ENCODE measurements at places on chromosomes 1 and 21.

DNA sequence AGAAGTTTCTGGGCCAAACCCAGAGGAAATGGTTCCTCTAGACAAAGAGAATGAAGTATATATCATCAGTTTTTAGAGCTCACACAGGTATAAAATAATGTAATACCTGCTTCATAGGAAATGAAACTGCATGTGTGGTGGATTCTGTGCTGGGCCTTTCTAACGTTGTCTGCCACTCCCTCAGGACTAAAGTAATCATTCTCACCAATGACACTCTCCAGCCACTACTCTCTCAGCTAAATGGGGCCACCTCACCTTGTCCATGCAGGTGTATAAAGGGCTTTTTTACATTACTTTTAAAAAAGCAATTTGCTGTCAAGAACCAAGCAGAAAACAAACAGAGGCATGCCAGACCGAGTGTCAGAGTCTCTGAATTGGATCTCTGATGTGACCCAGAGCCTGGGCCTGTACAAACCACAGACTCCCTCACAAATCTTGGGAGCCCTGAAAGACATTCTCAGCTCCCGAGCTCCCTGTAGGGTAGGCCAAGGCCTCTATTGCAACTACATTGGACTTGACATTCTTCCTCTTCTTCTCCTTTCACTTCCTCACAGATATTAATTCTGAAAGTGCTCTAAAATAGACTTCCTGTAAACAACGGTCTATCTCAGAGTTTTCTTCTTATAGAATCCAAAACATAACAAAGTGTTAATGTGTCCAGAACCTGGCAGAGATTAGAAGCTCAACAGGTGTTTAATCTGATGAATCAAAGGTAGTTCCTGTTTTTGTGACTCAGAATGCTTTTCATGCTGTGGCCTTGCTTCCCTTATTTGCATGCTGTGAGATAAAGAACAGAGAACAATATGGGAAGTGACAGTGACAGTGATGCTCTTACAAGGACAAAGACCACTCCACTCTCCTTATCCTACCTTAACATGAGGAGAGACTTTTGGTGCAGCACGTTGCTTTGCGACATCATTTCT, 8.6 kb downstream of the AIM2 start:
- DNase-seq = no peak

- DNase-seq = no peak
Measured at GRCh38 chr1:47438165-47439016, 547 bp downstream of the FOXD2 start.

- DNase-seq = no peak
Measured at GRCh38 chr1:150843474-150843873, 32.9 kb downstream of the ARNT start.

- no peak for DNase-seq
Measured at GRCh38 chr21:38165466-38166172, 91.2 kb upstream of the KCNJ15 start.

DNA sequence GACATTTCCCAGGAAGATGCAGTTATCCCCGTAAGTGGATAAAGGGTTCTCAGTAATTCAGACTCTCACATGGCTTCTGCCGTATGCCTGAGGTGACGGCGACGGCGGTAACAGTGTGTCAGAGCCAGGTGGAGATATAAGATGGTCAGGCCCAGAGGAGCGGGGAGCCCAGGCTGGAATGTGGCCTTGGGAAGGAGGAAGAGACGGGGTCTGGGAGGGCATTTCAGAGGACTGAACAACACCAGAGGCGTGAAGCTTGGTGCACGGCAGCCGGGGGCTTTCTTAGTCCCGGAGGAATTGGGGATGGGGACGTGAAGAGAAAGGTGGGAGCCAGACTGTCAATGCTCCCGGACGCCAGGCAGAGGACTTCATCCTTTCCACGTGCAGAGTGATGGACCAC, 1.0 kb downstream of the RER1 start:
- DNase-seq = no peak

DNA sequence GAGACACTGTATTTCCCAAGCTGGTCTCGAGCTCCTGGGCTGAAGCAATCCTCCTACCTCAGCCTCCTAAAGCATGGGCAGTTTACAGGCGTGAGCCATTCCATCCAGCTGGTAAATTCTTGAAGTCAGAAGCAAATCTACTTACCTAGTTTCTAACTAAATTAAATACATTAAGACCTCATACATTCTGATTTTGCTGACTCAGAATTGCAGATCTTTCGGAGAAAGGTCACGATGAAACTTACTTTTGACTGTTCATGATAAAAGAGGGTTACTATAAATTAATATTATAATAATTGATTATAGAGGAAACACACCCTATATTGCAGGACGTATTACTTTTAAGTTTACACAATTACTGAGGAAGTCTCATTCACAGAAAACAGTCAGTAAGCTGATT, 132.3 kb downstream of the ZZZ3 start:
- DNase-seq = no peak

GRCh38 chr1:152473887-152474537, 36.6 kb upstream of the LCE5A start:
- no peak for DNase-seq

DNA sequence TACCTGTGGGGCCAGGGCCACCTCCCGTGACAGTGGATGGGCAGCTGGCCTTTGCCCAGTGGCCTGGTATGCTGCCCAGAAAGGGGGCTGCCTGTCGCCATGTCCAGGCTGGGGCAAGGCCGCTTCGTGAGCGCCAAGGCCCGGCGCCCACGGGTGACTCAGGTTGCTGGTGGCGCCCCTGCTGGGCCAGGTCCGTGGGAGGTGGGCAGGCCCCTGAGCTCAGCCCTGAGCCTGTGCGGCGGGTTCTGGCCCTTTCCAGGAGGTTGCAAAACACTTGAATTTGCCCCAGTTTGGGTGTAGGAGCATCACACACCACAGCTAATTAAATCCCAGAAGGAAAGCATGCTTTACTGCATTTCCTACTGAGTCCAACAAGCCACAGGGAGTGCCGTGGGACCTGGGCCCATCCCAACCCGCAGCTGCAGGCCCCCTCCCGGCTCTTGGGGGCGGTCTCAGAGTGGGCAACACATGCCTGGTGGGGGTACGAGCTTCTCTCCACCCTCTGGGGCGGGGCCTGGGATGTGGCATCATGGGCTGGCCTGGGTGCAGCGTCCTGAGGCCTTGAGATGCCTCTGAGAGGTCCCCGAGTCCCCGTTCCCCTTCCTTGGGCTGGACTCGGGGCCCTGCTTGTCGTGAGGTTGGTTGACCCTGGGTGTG, 159.8 kb downstream of the PEX14 start:
- DNase-seq = no peak

DNA sequence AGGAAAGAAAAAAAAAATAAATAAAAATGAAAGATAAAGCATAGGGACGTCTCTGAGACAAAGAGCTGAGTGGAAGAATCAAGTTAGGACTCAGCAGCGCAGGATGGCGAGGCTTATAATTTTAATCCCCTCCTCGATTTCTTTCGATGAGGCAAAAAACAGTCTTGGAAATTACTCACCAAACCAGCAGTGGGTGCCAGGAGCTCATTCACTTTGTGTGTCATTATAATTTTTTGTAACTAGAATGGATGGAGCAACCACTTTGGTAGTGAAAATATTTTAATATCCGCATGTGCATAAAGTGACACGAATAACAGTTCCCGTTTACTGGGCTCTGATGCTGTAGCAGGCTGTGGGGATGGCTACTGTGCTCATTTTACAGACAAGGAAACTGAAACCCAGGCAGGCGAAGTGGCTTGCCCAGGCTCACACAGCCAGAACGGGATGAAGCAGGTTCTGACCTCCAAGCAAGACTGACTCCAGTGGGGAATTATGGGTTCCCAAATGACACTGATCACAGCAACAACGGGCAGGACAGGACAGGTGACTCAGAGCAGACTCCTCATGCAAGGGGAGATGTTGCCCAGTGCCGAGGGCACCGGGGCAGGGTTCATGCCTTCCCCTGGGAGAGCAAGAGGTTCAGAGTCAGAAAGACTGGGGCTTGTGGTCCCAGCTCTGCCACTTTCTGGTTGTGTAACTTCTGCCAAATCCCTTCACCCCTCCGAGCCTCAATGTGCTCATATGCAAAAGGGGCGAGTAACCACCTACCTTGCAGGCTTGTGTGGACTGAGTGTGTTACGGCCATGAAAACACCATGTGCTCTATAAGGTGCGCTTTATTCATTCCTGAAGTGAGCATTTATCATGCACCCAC, 63.6 kb downstream of the RUNX3 start:
- no peak for DNase-seq

- no peak for DNase-seq
Measured at GRCh38 chr1:109993885-109994284, 9.3 kb downstream of the AHCYL1 start.

- DNase-seq = no peak
Measured at GRCh38 chr1:181918880-181919525, 142.5 kb downstream of the ZNF648 start.

DNA sequence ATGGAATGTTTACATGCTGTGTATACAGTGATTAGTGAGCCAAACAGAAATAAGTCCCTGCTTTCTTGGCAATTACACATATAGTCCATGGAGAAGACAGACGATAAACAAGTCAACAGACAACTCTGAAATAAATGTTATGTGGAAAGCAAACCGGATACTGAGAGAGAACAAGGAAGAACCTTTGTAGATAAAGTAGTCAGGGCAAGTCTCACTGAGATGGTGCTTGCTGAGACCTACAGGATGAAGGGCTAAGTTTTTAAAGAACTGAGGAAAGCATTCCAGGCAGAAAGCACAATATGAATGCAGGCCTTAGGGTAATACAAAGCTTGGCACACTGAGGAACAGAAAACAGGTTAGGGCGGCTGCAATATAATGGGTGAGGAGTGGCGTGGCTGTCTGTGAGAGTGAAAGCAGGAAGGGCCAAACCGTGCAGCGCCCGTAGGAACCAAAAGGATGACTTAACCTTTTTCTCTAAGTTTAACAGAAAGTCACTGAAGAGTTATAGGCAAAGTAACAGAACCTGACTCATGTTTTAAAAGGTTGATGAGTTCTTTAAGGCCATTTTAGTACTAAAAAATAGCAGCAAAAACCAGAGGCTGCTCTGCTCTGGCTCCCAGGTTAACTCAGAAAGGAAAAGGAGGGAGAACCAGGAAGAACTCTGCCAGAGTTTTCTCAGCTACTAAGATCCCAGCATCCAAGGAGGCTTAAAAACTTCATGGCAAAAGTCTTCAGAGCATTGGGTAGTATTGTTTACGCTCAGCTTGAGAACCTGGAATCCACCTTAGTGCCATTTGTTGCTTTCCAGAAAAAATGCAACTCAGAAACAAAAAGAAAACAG, 8.7 kb upstream of the TTF2 start:
- DNase-seq = no peak

DNA sequence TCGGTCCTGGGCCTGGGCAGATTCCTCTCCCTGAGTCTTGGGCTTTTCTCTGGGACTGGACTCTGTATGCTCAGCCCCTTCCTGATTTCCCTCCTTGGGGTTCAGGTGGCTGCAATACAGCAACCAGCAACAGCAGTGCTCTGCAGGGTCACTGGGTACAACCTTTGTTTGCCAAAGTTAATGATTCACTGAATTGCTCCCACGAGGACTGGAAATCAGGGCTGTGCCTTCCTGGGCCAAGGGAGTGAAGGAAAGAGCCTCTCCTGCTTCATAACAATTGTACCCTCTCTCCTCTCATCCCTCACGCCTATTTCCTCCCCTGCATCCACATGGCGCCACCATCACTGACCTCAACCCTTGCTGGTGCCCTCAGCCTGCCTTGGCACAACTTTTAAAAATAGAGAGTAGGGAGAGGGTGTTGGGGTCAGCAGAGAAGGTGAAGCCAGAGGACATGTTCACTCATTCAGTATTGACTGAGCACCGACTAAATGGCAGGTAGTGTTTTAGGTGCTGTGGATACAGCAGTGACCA, 52.8 kb upstream of the GOLT1A start:
- DNase-seq = no peak

- DNase-seq = no peak
Measured at GRCh38 chr1:11178021-11179015, 10.8 kb upstream of the ANGPTL7 start.

- DNase-seq = no peak
Measured at GRCh38 chr21:27840262-27840661, 873.4 kb upstream of the ADAMTS5 start.

GRCh38 chr1:32216566-32216965, 5.6 kb downstream of the TMEM234 start:
- DNase-seq = no peak

- no peak for DNase-seq
Measured at GRCh38 chr1:171740987-171741871, 636 bp downstream of the VAMP4 start.

DNA sequence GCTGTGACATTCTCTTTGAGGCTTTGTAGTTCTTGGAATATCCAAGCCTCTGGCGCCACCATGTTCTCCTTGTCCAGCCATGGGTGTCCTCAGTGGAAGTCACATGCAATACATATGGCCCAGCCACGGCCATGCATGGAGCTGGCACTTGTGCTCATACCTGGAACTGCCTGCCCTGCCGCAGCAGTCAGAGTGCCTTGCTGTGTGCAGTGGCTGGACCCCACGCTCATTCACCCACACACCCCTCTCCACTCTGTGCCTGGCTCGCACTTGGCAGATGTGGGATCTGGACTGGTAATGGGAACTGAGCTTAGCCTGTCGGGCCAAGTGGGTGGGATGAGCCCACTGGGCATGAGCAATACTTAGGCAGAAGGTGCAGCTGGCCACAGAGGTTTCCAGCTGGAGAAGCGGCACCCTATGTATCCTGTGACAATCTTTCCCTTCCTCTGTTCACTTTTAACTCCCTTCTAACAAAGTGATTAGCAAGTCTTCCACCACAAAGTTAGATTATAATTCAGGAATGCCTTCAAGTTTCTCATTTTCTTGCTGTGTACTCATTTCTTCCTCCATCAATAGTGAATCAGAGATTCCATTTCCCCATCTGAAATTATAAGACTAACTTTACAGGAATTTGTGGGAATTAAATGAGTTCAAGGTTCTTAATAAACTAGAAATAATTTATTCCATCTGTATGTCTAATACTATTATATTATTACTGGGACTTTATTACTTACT, 351.6 kb upstream of the NCAM2 start:
- DNase-seq = no peak

DNA sequence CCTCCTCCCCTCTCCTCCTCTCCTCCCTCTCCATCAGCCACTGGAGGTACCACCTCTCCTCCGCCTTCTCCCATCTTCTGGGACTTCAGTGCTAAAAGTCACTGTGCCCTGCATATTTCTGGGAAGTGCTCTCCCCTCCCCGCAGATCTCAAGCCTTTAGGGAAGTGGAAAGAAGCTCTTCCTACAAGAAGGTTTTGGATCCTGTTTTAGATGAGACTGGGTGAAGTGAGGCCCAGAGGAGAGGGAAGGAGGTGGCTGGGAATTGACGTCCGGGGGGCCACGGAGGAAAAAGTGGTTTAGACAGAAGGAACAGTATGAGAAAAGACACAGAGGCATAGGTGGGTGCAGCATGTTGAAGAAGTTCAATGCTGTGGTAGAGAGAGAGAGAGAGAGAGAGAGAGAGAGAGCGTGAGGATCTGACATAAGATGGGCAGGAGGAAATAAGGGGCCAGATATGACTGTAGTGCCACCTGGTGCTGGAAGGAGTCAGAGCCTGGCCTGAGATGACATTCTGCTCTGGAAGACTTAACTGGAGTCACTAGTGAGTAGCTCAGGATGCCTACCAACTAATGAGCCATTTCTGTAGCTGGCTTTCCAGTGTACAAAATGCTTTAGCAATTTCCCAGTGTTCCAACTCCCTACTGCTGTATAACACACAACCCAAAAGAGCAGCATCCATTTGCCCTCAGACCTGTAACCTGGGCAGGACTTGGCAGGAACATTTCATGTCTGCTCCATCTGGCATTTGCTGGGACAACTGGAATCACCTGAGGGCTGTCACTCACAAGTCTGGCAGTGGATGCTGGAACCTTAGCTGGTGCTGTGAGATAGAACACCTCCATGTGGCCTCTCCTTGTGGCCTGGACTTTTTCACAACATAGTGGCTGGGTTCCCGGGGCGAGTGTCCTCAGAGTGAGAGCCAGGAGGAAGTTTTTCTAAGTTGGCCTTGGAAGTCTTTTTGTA, 16.6 kb upstream of the ZSCAN20 start:
- no peak for DNase-seq

GRCh38 chr21:28742527-28742926, 250.2 kb downstream of the LTN1 start:
- DNase-seq = no peak

Measured in effector CD8-positive, alpha-beta T cell (primary cell).